ENCODE measurements at places on chromosomes 1 and 21.
A peak's percentile ranks its signal among the peaks of the same experiment; 100 is the strongest.

GRCh38 chr21:40832316-40832715 is 14.6 kb downstream of the DSCAM start:
- no peak for DNase-seq

- no peak for DNase-seq
These were observed 251.7 kb upstream of the ADGRL2 start for GRCh38 chr1:81548918-81549587.

GRCh38 chr1:204418174-204419063 is 6.8 kb upstream of the PPP1R15B start:
- DNase-seq, result no peak

- DNase-seq, result peak; percentile 42
These were observed 592 bp downstream of the AGRN start for GRCh38 chr1:1020415-1021009.

- DNase-seq, result peak; percentile 92
These were observed 36.8 kb upstream of the PPP1R15B start for GRCh38 chr1:204448344-204448964.

DNA sequence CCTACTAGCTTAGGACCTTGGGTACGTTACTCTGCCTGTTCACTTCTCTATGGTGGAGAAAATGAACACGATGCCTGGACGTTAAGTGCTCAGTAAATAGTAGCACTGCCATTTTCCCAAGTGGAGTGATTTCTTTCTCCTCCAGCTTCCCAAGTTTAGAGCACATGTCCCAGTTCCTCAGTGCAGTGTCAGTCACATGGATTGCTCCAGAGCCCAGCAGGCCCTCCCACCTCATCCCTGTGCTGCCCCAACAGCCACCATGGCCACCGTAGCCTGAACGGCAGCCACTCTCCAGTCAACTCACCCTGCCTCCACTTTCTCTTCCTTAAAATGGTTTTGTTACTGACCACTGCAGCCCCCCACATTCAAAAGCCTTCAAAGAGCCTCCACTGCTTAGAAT is 8.5 kb downstream of the STMN1 start:
- DNase-seq, result no peak

GRCh38 chr1:9872430-9873165 is 37.5 kb downstream of the CTNNBIP1 start:
- peak; percentile 77 for DNase-seq

Measured in epithelial cell of esophagus (primary cell).